Renal cortical epithelial cell (primary cell): ENCODE measurements at places on chromosomes 6 and 20. TPM values are rescaled to one million over a fixed set of nuclear protein-coding genes. Genes with fewer than 3 reads are reported as not detected.

DNA sequence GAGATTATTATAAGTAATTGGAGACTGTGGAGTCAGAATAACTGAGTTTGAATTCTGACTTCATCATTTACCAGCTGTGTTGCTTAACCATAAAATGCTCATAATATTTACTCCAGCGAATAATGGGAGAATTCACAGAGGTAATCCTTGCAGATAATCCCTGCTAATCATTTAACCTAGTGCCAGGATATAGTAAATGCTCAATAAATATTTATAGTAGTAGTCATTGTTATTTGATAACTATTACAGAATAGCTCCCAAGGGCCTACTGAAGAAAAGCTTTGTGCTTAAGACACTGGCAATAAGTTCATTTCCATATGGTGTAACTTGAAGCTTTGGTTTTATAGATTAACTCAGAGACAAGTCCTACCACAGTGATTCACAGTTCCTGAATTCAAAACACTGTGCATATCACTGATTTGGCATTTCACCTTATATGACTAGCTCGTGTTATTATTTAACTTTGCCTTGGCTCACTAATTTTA is 208.8 kb upstream of the PLCB4 start:
- peak; percentile 100 for DNase-seq

Gene EBF4
- total RNA-seq = 2.6 and 5.1 TPM in 2 replicates

GRCh38 chr20:39835130-39835842 is 853.8 kb downstream of the MAFB start:
- no peak for DNase-seq

Gene SYCP2
- 2.4 and 6.1 TPM in 2 replicates for total RNA-seq
